D341Med (cell line): ENCODE measurements at places on chromosomes 12 and 14.

DNA sequence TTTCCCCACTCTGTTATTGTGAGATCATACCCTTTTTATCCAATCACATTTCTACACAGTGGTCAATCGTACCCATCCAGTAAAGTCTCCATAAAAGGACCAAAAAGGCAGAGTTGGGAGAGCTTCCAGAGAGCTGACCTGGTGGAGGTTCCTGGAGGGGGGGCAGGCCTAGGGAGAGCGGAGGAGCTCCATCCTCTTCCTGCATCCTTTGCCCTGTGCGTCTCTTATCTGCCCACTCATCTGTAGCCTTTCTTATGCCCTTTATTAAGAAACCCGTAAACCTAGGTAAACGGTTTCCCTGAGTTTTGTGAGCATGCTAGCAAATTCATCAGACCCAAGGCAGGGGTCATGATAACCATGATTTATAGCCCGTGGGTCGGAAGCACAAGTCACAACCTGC lies 26.2 kb downstream of the EVL start:
- no peak for DNase-seq

DNA sequence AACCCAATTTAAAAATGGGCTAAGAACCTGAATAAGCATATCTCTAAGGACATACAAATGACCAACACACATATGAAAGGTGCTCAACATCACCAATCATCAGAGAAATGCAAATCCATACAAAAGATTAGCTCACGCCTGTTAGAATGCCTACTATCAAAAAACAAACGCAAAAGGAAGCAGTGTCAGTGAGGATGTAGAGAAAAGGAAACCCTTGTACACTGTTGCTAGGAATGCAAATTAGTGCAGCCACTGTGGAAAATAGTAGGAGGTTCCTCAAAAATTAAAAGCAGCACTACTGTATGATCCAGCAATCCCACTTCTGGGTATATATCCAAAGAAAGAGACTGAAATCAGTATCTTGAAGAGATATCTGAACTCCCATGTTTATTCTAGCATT lies 133.0 kb downstream of the CPNE8 start:
- DNase-seq: no peak

- no peak for DNase-seq
Measured at GRCh38 chr14:80110721-80111120, 100.6 kb downstream of the DIO2 start.

DNA sequence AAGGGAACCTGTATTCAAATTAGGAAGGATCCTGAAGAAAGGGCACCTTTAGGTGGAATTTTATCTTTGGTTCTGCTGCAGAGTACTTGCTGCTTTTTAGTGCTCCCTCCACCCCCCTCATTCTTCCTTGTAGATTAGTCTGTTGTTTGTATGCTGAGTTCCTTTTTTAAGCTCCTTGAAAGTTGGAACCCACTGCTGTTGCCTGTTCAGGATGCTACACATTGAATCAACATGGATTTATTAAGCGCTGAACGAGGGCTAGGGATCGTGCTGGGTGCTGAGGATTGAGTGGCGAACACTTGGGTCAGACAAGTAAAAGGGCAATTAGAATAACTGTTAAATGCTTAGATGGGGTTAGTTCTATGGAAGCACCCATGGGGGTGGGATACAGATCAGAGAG lies 884 bp upstream of the AMN1 start:
- no peak for DNase-seq

DNA sequence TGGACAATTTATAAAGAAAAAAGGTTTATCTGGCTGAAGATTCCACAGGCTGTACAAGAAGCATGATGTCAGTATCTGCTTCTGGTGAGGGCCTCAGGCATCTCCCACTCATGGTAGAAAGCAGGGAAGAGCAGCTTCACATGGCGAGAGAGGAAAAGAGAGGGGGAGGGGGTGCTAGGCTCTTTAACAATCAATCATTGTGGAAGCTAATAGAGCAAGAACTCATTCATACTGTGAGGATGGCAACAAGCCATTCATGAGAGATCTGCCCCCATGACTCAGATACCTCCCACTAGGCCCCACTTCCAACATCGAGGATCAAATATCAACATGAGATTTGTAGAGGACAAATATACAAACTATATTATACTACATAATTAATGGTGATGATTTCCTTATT lies 361.9 kb upstream of the FAR2 start:
- no peak for DNase-seq

DNA sequence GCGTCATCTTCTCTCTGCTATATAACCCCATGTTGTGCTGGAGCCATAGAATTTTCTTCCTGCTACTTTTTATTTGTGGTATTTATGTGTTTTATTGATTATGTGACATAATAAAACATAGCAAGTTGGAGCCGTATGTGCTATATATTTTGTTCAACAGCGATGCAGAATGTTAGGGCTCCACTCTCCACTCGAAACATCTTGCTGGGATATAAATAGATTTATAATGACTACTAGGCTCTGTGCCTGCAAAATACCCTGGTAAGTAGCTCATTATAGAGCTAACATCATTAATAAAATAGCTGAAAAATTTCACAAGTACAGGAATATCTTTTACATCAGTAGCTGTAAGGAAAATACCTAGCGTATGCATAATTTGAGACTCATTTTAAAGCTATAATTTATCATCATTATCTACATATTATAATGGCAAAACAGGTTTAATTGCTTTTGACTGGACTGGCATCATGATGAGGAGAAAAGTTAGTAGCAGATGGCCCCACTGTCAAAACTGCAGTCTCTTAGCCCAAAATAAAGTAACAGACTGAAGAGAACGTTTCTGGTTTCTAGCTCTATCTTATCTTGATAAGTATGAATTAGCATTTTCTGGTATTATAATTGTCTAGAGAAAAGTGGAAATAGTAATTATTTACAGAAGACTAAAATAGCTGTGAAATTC lies 263.0 kb downstream of the NEDD1 start:
- no peak for DNase-seq

GRCh38 chr12:389142-390096 lies at the start of gene KDM5A:
KDM5A (minus strand) TSS chr12:389320; CDS start chr12:389091, 229 bp downstream.
- peak; percentile 93 for DNase-seq

DNA sequence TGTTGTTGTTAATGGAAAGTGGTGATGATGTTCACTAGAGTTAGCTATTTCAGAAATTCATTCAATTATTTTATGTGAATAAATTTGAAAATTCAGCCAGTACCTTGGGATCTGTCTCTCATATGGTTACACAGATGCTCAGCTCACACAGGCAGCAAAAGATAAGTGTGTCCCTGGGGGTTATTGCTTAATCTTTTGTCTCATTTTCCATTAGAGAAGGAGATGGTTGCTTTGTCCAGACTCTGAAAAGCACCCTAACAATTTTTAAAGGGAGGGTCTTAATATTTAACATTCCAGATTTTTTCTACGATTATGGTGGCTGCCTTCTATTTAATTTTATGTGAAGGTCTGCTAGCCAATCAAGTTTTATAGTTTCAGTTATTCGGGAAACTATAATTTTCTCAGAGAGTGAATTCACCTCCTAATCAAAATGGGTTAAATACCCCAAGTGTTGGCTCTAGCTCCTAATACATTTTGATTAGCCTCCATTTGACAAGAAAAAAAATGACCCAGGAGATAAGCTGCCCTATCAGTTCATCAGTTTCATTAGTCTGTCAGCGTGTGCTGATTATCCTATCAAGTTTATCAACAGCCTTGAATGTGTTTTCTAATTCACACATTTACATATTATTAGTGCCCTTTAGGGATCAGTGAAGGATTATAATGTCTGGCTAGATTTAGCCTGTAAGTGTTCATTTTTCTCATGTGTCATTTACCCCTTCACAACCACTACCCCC lies 282.1 kb downstream of the TMTC2 start:
- DNase-seq: peak; percentile 45

DNA sequence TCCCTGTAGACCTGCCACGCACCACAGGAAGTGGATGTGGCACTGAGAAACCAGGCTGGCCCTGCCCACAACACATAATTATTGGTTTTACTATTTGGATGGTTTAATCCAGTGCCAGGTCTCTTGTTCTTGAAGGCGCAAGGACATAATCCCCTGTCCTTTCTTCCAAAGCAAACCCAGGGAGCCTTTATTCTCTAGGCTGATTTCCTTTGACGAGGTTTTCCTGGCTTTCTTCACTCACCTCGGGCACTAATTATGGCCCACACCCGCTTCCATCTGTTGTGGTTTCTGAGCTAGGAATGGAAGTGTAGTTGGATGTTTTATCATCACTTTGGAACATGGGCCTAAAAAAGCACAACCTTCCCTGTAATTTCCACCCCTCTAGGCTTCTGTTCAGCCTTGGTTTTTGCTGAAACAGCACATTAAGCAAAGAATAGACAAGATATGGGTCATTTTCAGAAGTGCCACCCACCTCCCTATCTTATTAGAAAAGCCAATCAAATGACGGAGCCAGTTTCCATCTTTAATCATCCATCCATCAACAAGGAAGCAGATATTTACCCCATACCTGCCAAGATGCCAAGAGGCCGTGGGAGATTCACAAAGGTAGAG lies 73.9 kb downstream of the PPP1R36 start:
- no peak for DNase-seq

- DNase-seq: peak; percentile 53
Measured at GRCh38 chr12:49962861-49963765, 1.4 kb downstream of the AQP5 start.

DNA sequence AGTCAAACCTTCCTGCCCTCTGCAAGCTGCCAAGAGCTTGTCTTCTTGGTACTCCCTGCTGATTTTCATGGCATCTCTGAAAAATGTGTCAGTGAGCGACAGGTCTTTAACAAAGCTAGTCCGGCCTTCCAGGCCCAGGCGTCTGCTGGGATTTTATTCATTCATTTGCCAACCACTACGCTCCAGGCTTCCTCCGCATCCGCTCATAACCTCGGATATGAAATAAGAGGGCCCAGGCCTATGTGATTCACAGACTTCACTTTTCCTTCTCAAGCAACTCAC lies 13.8 kb downstream of the TSPAN9 start:
- no peak for DNase-seq

- no peak for DNase-seq
Measured at GRCh38 chr14:30355431-30355913, 203.5 kb upstream of the G2E3 start.

GRCh38 chr12:77795699-77796098 lies 35.0 kb upstream of the NAV3 start:
- no peak for DNase-seq

DNA sequence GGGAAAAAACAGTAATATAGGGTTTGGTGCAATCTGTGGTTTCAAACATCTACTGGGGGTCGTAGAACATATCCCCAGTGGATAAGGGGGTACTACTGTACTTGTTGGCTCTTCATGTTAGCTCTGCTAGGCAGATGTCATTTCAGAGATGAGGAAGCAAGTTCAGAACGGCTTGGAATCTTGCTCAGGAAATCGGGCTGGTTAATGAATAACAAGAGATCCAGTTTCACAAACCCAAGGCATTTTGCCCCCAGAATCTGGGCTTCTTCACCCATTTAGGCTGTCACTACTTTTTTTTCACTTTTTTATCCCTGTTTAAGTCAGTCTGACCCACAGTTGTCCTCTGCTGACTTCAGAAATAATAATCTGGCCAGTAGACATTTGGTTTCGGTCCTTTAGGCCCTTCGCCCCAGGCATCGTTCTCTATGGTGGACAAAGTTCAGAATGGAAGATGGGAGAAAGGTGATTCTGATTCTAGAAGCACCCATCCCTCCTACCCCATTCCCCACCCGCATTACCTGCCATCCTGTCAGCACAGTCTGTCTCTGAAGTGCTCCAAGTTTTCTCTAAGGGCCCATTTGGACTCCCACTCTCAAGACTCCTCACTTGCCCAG lies 4.5 kb downstream of the SUOX start:
- DNase-seq: no peak

DNA sequence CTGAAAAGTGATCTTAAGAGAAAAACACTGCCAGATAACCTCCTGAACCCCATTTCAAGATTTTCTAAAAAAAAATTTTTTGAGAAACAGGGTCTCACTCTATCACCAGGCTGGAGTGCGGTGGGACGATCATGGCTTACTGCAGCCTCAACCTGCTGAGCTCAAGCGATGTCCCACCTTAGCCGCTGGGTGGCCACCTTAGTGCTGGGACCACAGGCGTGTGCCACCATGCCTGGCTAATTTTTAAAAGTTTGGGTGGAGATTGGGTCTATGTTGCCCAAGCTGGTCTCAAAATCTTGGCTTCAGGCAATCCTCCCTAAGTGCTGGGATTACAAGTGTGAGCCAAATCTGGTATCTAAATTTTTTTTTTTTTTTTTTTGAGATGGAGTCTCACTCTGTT lies 3.4 kb downstream of the PNMA1 start:
- DNase-seq: no peak

GRCh38 chr12:129049917-129050316 lies 196.6 kb downstream of the GLT1D1 start:
- DNase-seq: no peak

- no peak for DNase-seq
Measured at GRCh38 chr14:92247341-92247740, 75.6 kb upstream of the SLC24A4 start.

- no peak for DNase-seq
Measured at GRCh38 chr12:96812153-96812552, 94.9 kb upstream of the NEDD1 start.

DNA sequence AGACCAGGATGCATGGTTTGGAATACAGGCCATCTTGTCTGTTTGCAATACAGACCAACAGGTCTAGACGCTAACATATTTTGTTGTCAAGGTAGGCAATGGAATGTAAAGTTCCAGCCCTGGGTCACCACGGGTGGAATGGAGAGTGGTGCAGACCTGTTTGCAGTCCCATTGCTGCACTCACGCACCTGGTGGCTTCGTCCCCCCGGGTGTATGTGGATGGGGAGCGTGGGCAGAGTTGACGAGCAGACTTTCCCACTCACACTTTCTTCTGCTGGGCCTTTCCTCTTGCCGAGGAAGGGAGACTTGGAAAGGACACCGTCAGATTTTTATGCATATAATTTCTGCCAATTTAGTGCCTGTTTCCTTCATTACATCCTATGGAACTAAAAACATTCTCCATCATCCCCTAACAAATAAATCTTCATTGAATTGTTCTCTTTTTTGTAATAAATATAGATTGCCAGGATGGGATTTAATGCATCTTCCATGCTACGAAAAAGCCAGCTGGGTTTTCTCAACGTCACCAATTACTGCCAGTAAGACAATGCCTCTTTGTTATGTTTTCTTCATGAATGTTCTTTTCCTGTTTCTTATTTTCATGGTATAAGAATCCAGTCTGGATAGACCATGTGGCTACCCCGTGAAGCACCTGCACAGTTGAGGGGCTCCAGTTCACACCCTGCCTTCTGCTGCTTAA lies 15.2 kb downstream of the DCAF4 start:
- DNase-seq: no peak

DNA sequence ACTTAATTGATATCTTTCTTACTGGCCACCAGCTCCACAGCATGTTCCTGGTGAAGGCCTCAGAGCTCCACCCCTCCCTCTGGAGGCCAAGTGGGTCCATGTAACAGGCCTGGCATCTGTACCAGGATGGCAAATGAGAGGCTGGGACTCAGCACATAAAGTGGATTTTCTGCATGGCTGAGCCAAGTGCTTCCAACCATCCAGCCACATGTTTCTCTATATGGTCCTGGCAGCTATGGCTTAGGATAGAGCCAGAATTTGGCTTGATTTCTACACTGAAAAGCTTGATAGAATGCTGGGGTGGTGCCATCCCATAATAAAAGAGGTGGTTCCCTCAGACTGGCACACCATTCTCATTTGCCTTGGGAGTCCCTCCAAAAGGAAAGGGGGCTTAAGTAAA lies 94.1 kb downstream of the PAX9 start:
- DNase-seq: no peak
